Adipose tissue (tissue), 3 donors: ENCODE measurements at places on chromosomes 1 and 21. TPM values are rescaled to one million over a fixed set of nuclear protein-coding genes. Genes with fewer than 3 reads are reported as not detected.

The AKR1A1 gene
- 108 TPM for polyA plus RNA-seq

The TMPRSS15 gene
- 0.11 TPM for polyA plus RNA-seq

The MNDA gene
- 22.5 TPM for polyA plus RNA-seq

The TMEM234 gene
- 14.7 TPM for polyA plus RNA-seq

The ARHGEF16 gene
- polyA plus RNA-seq: 1.2 TPM

The TTC34 gene
- 0.15 TPM for polyA plus RNA-seq

The FYB2 gene
- not detected for polyA plus RNA-seq

The SCAMP3 gene
- polyA plus RNA-seq: 76.7 TPM

The VASH2 gene
- polyA plus RNA-seq: 0.94 TPM

The FABP3 gene
- polyA plus RNA-seq: 12.6 TPM

The UBR4 gene
- polyA plus RNA-seq: 80.4 TPM

The ARHGAP29 gene
- 5.0 TPM for polyA plus RNA-seq

The LCE1C gene
- polyA plus RNA-seq: not detected

The RYR2 gene
- polyA plus RNA-seq: 0.36 TPM

The PM20D1 gene
- polyA plus RNA-seq: 0.10 TPM

The OLFM3 gene
- not detected for polyA plus RNA-seq

The LHX8 gene
- not detected for polyA plus RNA-seq

The NPPA gene
- 0.42 TPM for polyA plus RNA-seq

The CFAP57 gene
- polyA plus RNA-seq: 0.07 TPM

The LRRC8C gene
- polyA plus RNA-seq: 4.9 TPM

The KIAA0040 gene
- 35.7 TPM for polyA plus RNA-seq

The MTX1 gene
- 32.4 TPM for polyA plus RNA-seq

The CELA2B gene
- not detected for polyA plus RNA-seq

The C21orf91 gene
- polyA plus RNA-seq: 7.1 TPM

The GJA5 gene
- polyA plus RNA-seq: 16.1 TPM

The PRAMEF11 gene
- polyA plus RNA-seq: not detected

The FALEC gene
- polyA plus RNA-seq: 0.18 TPM

The CORT gene
- polyA plus RNA-seq: 0.34 TPM

The DMBX1 gene
- polyA plus RNA-seq: not detected

The SPATA1 gene
- polyA plus RNA-seq: not detected

The TOMM20 gene
- 59.3 TPM for polyA plus RNA-seq

The INKA2 gene
- 4.3 TPM for polyA plus RNA-seq

The LACTBL1 gene
- not detected for polyA plus RNA-seq

The ITLN2 gene
- 0.37 TPM for polyA plus RNA-seq

The FAM72C gene
- polyA plus RNA-seq: 0.04 TPM

The ELF3 gene
- 16.5 TPM for polyA plus RNA-seq

The KIF2C gene
- 0.45 TPM for polyA plus RNA-seq

The DYNLT5 gene
- polyA plus RNA-seq: 0.83 TPM

The SPRR2E gene
- 2.0 TPM for polyA plus RNA-seq

The AK5 gene
- 0.07 TPM for polyA plus RNA-seq

The TSPAN2 gene
- polyA plus RNA-seq: 4.3 TPM

The SPRR3 gene
- 1.2 TPM for polyA plus RNA-seq

The SYT14 gene
- polyA plus RNA-seq: not detected

The CHRM3 gene
- polyA plus RNA-seq: 11.3 TPM

The PADI2 gene
- polyA plus RNA-seq: 4.3 TPM

The FCRL2 gene
- polyA plus RNA-seq: not detected

The KRTAP13-4 gene
- polyA plus RNA-seq: not detected

The ADAM30 gene
- polyA plus RNA-seq: not detected

The SERPINC1 gene
- 0.04 TPM for polyA plus RNA-seq

The CATSPERE gene
- 1.3 TPM for polyA plus RNA-seq

The PLCH2 gene
- polyA plus RNA-seq: 0.45 TPM

The COL16A1 gene
- polyA plus RNA-seq: 30.4 TPM

The TTC39A gene
- 9.0 TPM for polyA plus RNA-seq

The ACKR1 gene
- polyA plus RNA-seq: 20.0 TPM

The CD101 gene
- 1.3 TPM for polyA plus RNA-seq

The SELE gene
- 0.87 TPM for polyA plus RNA-seq

The TMEM81 gene
- 1.8 TPM for polyA plus RNA-seq

The GLIS1 gene
- polyA plus RNA-seq: 3.7 TPM

The NBPF12 gene
- polyA plus RNA-seq: 6.9 TPM
